Stimulated activated naive CD4-positive, alpha-beta T cell treated with Interleukin-2 at 50 U/mL for 16 hours (primary cell): ENCODE measurements at places on chromosomes 5 and 9.

DNA sequence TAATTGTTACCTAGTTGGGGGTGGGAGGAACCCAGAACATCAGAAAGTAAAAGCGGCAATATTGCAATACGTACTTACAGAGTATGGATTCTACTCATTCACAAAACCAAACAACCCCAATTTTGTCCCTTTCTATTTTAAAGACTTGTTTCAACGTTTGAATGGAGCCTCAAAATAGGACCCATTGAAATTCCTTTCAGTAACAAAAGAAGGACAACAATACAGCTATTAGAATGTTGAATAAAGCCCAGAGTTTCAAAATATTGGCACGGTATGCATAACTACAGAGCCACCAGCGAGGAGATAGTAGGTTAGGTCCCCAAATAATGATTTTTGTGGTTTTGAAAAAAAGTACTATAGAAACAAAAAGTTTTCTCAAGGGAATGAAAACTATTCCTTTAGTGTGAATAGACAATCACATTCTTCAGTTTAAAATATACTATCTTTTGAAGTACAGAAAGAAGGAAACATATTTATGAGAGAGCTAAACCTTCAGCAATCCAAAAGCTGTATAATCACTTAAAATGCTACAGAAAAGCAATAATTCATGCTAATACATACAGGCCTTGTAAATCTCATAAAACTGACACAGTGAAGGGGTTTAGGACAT, 235.5 kb downstream of the RFX3 start:
- no peak for DNase-seq

- no peak for DNase-seq
Observed at GRCh38 chr5:146005723-146006122, 69.3 kb downstream of the SH3RF2 start.

DNA sequence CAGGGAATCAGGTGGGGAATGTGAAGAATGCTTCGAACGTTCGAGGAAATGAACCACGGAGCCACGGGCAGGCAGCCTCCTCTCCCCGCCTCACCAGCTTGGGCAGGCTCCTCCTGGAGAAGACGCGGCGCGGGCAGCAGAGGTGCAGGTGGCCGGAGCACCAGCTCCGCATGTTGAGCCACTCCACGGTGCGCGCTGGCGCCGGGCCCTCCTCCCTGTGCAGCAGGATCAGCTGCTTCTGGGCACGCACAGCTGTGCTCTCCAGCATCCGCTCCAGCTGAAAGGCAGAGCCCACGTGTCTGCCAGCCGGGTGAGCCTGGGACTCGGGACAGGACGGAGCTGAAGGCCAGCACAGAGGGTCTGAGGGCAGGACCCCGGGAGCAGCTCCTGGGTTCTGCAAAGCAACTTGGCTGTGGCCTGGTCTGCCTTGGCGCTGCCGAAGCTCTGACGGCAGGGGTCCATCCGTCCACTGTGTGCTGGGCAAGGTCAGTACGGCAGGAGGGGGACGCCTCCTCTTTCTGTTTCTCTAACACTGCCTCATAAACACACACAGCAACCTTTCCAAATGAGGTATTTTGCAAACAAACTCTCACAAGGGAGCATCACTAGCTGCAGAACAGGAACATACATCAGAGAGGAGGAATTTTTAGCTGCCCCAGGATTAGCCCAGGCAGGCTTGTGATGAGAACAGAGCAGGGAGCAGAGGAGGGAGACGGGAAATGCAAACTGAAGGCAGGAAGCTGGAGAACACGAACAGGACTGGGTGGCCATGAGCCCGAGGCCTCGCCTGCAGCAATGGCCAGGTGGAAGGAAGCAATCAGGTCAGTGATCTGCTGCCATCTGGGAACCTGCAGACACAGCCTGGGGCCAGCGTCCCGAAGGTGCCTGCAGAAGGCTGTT, 20.1 kb upstream of the NSMF start:
- no peak for DNase-seq

DNA sequence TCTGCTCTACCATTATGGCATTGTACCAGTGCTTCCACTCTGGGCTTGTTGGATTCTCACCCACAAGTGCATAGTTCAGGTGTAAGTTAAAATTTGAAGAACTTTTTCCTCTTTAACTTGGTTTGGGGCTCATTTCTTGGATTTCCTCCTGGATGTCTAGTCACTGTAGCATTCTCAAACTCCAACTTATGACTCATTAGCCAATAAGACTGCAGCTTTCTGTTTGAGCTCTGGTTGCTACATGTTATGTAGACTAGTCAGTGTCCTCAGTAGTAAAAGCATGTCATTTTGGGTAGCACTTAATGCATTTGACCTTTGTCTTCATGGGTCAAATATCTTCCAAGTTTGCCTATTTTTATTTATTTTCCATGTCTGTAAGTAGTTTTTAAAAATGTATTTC, 790.8 kb downstream of the BRINP1 start:
- DNase-seq, result no peak

- DNase-seq, result no peak
Observed at GRCh38 chr5:74155501-74155900, 485.0 kb downstream of the ENC1 start.

GRCh38 chr9:105656131-105656921, 5.9 kb upstream of the TAL2 start:
- DNase-seq, result no peak

GRCh38 chr9:110029429-110029955, 178.5 kb downstream of the C9orf152 start:
- DNase-seq, result no peak

- no peak for DNase-seq
Observed at GRCh38 chr9:133658442-133659431, 22.6 kb downstream of the DBH start.

DNA sequence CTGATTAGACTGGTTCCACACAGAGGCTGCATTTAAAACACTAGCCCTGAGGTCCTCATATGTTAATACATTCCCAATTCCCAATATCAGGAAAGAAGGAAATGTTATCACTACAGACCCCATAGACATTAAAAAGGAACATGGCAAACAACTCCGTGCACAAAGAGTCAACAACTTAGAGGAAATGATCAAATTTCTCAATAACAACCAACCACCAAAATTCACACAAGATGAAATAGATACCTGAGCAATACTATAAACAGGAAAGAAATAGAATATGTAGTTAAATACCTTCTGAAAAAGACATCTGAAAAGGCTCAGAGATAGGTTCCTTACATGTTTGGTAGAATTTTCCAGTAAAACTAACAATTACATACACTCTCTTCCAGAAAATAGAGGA, 28.9 kb downstream of the SEMA4D start:
- DNase-seq, result no peak

DNA sequence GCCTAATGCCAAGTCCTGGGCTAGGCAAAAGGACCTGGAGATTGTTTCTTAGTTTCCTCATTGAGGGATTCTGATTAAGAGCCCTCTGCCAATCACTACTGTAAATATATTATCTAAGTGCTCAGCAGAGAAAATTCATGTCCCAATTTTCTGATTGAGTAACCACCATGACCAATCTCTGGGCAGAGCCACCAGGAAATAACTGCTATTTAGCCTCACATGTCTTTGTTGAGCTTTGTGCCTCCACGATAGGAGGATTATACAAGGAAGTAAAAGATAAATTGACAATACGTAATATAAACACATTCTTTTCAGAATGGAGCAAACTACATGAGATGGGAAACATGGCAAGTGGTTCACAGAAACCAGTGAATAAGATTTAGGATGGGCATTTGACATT, 396.1 kb upstream of the PAPPA start:
- no peak for DNase-seq

DNA sequence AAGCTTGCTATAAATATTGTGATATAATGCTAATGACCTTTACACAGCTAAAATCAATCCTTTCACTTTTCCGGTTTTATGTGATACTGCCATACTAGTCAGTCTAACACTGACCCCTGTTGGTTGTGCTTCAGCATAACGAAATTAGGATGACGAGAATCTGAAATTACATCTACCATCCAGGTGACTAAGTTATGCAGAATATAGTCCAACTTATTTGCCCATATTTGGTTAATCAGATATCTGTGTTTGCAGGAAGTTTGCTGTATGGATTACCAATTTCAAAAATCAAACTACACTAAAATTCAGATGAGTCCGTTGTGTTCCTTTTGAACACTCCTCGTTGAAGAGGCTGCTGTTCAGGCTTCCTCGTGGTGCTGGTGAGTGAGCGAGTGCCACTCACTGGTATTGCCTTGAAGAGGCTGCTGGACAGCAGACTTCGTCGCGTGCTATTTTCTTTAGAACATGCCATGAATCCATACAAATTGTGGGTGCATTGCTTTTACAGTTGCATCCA, 32.5 kb downstream of the TENT4A start:
- no peak for DNase-seq

DNA sequence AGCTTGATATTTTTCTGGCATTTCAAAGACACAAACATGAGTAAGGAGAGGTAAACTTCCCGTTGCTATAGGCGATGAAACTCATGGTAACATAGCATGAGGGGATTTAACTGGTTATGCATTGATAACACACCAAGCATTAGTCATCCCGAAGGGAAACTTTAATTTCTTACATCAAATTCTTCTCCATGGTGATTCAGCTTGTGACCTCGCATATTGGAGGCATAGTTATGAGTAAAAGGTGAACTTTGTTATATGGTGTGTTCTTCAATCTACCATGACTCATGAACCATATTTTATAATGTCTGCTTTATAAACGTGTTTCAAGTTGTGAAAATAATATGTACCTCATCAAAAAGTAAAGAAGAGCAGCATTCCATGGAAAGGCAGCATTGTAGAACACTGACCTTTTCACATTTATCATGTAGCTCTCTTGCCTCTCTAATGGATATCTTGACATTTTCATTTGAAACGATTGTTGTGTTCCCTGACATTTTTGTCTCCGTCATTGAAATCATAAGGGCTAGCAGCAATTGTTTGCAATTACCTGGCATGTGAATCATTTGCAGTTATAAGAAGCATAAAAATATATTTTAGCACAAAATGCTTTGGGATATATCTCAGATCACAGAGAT, 491.8 kb downstream of the ANXA1 start:
- DNase-seq, result no peak

GRCh38 chr5:28927559-28928326, 1889.4 kb upstream of the CDH9 start:
- DNase-seq, result no peak

GRCh38 chr5:172407822-172408221, 46.5 kb downstream of the SH3PXD2B start:
- DNase-seq, result no peak

GRCh38 chr9:90069085-90069484, 464.3 kb downstream of the GADD45G start:
- DNase-seq, result no peak

- DNase-seq, result no peak
Observed at GRCh38 chr5:133713751-133714150, 101.4 kb upstream of the FSTL4 start.

DNA sequence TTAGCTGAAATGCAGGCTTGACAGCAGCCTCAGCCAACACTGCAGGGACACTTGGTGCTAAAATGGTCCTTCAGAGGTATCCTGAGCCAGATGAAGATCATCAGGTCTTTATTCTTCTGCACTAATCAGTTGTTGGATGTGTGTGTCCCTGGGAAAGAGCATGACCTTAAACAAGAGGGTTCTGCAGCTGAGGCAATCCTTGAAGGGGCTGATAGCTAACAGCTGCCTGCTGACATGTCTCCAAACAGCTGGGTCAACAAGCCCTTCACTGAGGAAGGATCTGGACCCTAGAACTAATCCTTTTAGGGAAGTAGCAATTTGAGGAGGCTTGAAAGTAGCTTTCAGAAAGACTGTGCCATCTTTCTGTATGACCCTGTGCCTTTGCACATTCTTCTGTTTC, 376.3 kb upstream of the ACTBL2 start:
- DNase-seq, result no peak

- no peak for DNase-seq
Observed at GRCh38 chr5:83084336-83084735, 7.0 kb downstream of the XRCC4 start.

DNA sequence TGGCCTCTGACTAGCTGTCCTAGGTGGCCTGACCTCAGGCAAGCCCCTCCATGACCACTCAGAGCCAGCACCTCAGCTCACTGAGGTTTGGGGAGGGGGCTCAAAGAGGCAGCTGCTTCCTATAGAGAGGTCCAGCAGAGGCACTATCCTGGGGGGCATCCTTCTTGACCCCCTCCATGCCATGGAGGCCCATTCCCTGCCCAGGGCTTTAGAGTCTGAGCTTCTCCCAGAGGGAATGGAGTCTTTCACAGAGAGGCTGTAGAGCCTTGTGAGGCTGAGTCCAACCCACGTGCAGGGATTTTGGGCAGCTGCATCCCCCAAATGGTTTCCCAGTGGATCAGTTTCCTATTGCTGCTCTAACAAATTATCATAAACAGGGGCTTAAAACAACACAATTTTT, 16.9 kb downstream of the IRF1 start:
- DNase-seq, result no peak

DNA sequence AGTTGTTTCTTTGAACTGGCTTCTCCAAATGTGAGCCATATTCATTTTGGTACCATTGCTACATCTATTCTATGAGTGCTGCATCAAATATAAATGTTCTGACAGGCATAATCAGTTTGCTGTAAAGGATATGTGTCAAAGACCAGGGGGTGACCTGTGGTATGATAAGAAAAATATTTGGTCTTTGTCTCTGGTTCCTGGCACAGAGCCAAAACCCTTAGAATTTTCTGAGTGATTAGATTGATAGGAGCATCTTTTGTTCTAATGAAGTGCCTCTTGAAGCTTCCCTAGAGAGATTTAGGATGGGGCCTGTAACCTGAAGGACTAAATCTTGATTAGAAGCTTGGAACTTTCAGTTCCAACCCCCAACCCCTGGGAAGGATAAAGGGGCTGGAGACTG, 256.3 kb downstream of the NNT start:
- no peak for DNase-seq

DNA sequence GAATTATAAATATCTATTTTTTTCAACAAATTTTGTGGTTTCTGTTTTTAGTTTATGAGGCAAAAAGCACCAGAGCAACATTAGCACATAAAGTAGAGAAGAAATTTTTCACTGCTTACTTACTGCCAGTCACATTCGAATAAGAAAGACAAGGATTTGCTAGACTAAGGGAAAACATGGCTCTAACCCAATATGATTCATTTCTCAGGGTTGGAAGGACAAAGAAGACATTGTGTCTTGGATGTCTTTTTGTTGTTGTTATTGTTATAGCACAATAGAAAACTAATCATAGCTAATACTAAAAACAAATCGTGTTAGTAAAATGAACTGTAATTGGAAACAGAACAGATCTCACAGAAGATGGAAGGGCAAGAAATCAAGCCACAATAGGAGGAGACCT, 90.9 kb upstream of the SLCO6A1 start:
- DNase-seq, result no peak

- no peak for DNase-seq
Observed at GRCh38 chr5:31208043-31208442, 14.6 kb downstream of the CDH6 start.

- DNase-seq, result no peak
Observed at GRCh38 chr9:14064940-14065339, 249.0 kb downstream of the NFIB start.

GRCh38 chr9:90929626-90930025, 128.0 kb downstream of the SYK start:
- DNase-seq, result no peak

DNA sequence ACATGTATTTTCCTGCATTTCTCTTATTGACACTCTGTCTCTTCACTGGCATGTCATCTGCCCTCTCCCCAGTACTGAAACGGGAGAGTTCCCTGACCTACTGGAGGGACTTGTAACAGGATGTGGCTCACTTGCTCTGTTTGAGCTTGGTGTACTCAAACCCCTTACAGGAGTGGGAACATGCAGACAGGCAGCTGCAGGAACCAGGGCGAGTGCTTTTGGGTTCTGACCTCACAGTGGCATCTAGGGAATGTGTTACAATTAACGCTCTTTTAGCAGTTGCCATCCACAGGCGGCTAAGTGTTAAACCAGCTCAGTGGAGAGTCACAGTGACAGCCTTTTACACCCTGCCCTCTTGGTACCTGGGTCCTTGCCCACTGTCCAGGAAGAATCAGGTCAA, 300.3 kb upstream of the GRAMD2B start:
- DNase-seq, result no peak
